ENCODE measurements at places on chromosomes 7 and 10.

DNA sequence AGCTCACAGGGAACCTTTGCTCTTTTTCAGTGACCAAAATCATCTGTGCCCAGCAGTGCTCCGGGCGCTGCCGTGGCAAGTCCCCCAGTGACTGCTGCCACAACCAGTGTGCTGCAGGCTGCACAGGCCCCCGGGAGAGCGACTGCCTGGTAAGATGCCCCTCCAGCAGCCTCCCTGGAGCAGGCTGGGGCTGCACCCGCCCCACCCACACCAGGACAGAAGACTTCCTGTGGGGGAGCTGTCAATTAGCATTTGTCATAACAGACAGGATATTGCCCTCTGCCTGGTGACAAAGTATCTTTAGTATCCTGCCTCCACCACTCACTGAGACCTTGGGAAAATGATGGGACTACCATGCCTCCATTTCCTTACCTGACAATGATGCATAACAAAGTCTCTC lies 133.7 kb downstream of the EGFR start:
- no peak for DNase-seq

GRCh38 chr7:157359581-157359980 lies 22.8 kb downstream of the DNAJB6 start:
- no peak for DNase-seq

DNA sequence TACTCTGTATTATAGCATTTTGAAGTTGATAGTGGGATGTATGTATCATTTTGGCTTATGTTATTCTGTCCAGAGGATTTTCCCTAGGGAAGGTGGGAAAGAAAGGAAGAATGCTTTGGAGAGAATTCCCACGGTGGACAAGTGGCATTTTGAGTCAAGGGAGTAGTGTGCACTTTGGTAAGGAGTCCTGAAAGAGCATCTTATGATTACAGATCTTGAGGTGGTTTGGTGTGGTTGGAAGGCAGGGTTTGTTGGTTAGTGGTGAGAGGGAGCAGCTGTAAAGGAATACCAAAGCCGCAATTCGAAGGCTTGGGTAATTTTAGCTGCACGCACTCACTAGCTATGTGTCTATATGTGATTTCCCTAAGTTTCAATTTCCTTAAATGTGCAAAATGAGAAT lies 16.1 kb downstream of the CCSER2 start:
- DNase-seq: no peak

DNA sequence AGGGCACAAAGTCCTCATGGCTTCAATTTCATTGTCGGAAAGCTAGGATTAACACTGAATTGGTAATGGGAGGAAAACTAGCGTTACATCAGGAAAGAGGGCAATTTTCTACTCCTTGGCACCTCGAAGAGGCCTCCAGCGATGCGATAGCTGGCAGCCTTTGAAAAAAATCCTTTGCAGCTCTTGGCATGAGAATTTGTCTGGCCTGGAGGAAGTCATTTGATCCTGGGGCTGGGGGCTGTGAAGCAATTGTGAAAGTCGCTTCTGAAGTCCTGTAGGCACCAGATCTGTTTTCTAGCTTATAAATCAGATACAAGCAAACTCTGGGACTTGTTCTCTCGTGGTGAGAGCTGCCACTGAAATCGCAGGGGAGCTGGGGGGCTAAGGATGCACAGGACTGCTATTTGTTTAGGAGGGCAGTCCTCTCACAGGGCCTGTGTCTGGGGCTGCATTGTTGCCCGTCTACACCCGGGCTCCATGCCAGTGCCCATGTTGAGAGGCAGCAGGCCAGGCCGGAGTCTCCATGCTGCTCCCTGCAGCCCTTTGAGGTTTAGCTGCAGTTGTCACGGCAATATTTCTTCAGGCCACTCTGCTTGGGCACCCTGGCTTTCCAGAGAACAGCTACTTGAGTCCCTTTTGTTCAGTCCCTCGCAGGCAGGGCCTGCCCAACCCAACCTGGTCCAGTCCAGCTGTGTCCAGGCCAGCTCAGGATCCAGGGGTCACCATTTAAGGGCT lies 206.8 kb upstream of the LYZL1 start:
- DNase-seq: no peak

DNA sequence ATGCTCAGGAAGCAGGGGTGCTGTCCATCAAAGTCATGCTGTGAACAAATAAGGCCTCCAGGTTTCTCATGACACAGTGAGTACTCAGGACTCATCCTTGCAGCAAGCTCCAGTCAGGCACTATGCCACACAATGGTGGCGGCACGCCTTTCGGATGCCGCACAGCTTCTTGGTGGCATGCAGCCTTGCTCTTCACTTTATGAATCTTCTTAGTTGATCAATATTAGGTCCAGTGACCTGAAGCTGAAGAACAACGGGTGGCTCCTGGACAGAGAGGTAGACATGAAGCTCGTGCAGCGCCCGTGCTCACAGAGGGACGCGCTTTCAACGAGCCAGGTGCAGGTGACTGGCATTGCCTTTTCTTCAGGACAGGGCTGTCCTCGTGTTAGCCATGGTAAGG lies 653.0 kb upstream of the MGMT start:
- DNase-seq: no peak

GRCh38 chr10:78002541-78003288 lies 26.6 kb downstream of the POLR3A start:
- no peak for DNase-seq

Measured in CD4-positive, alpha-beta T cell treated with Interleukin-21 for 1 hour (primary cell).